Activated CD4-positive, alpha-beta memory T cell treated with anti-CD3 and anti-CD28 coated beads for 36 hours (primary cell): ENCODE measurements at places on chromosomes 6 and 20.

DNA sequence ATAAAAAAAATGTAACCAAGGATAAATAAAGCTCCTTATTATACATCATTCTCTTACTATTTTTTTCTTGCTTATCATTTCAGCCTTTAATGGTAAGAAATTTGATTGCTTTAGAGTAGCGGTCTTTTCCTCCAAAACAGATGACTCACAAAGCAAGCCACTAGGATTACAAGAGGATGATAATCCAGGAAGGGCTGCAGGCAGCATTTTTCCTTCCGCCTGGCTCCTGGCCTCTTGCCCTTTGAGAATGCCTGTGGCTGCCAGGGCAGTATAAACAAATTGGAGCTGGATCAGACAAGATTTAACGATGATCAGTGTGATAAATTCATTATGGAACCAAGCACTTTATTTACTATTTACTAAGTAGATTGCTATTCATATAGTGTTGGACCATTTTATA is 9.7 kb upstream of the FBXL4 start:
- DNase-seq: no peak

- DNase-seq: no peak
These were observed 148.2 kb upstream of the AKAP12 start for GRCh38 chr6:151091571-151091970.

DNA sequence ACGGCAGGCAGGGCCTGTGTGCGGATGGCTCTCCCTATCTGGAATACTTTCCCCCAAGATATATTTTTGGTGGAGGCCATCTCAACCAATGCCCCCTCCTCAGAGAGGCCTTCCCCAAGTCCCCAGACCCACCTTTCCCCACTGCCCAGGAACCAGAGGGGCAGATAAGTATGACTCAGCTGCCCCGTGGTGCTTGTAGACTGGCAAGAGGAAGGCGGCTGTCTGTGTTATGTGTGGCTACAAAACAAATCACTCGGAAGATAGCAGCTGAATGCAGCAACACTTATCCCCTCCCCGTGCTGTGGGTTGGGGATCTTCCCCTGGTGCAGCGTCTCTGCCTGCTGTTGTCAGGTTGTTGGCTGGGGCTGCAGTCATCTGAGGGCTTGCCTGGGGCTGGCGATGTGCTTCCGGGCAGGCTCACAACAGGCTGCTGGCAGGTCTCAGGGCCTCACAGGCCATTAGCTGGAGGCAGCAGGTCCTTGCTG is 7.1 kb downstream of the NPEPL1 start:
- no peak for DNase-seq

- DNase-seq: no peak
These were observed 151.9 kb downstream of the CD83 start for GRCh38 chr6:14269436-14269835.

- DNase-seq: no peak
These were observed 165.1 kb downstream of the TINAG start for GRCh38 chr6:54473328-54473727.

DNA sequence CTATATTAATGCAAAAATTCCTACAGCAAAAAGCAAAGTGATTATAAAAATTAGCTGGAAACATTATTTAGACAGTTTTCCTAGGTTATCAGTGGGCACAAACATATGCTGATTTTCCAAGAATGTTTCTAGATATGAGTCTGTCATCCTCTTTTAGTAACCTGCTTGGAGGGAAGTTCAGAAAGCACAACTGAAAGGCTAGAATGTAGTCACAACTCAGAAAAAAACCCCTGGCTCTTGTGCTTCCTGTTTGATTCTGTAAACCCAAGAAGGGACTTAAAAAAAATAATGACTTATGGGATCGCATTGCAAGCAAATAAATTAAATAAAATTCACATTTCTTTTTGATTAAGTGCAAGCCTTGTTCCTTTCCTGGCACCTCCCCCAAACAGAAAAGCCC is 708.4 kb upstream of the EPHA7 start:
- DNase-seq: no peak

- DNase-seq: no peak
These were observed 142.0 kb upstream of the PMEPA1 start for GRCh38 chr20:57851796-57852195.

- no peak for DNase-seq
These were observed 435.0 kb downstream of the HAO1 start for GRCh38 chr20:7505152-7505834.

DNA sequence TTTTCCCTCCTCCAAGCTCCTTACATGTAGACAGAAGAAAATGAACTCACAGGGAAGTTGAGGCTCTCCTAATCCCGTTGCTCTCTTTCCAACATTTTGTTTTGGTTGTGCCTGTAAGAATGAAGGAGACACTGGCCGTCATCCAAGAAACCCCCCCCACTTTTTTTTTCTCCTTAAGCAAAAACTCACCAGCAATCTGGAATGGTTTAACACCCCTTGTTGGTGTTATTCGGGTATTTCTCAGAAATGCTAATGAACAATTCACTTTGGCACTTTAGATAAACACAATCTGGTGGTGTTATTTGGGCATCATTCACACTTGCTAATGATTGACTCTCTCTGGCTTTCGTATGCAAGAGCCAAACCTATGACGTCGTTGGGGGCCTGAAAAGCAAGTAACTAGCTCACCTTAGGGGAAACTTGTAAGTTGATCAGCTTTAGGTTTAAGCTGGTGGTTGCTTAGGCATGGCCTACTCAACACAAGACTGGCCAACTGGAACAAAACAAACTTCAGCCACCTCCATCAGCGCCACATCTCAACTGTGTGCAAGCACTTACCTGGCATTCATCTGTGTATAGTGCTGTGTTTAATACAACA is 24.3 kb upstream of the OLIG3 start:
- no peak for DNase-seq
